ENCODE measurements at places on chromosomes 12 and 14.

- DNase-seq: no peak
Observed at GRCh38 chr14:100764471-100765115, 37.9 kb downstream of the DLK1 start.

- no peak for DNase-seq
Observed at GRCh38 chr12:76020281-76020680, 11.3 kb downstream of the PHLDA1 start.

DNA sequence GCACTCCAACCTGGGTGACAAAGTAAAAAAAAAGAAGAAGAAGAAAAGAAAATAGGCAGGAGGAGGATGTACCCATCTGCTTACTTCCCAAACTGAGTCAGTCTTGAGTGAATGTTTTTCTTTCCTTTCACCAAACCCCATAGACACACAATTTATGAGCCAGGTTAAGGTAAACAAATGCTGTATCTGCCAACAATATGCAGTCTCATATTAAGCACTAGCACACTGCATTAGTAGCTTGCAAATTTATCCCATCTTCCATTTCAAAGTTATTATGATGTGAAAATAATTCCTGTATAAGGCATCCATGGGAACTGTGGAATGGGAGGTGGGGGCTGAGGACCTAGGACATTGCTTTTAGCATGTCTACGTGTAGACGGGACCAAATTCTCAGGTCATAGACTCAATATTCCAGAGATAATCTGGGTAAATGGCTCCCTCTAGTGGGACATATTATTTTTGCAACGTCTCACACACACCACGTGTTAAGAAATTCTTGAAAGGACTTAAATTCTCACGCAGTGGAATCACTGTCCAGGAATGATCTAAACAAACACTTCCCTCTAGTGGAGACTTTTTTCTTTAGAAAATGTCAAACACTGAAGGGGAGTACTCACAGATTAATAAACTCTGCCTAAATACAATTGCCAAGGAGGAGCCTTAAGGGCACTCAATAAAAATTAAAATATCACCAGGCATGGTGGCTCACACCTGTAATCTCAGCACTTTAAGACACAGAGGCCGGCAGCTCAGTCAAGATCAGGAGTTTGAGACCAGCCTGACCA, 17.1 kb upstream of the OR10P1 start:
- peak; percentile 69 for DNase-seq

DNA sequence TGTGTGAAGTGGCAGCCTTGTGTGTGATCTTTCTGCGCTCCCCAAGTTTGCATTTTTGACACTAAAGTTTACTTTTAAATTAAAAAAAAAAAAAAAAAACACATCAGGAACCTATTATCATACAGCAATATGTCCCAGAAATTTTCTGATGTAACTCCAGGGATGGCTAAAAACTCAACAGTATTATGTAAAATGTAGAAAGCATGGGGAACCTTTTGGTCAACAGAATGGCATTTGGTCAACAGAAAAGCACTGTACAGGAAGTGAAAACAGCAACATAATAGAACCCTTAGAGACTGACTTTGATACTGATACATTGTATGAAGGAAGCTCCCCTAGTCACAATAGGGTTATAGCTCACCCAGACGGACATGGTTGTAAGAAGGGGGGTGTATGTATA, 224.3 kb downstream of the ITPR2 start:
- no peak for DNase-seq

DNA sequence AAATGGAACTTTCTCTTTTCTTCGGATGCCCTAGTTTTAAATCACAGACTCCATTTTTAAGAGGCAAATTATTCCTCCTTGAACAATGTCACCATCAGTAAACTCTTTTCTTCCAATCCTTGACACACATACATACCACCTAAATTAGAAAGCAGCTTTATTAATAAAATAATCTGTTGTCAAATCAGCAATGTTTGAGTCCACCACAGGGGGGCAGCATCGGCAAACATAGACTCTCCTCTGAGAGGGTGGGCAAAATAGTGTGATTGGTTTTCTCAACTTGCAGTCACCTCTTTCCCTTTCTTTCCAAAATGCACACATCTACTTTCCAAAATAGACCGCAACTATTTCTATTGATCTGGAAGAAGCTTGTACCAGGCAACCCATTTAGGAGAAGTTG, 438.4 kb upstream of the OR4E1 start:
- no peak for DNase-seq

- DNase-seq: no peak
Observed at GRCh38 chr14:72610096-72610830, 283.6 kb downstream of the DPF3 start.

Data from putamen (tissue), 1 donor.